ENCODE measurements at places on chromosomes 3 and 15.

DNA sequence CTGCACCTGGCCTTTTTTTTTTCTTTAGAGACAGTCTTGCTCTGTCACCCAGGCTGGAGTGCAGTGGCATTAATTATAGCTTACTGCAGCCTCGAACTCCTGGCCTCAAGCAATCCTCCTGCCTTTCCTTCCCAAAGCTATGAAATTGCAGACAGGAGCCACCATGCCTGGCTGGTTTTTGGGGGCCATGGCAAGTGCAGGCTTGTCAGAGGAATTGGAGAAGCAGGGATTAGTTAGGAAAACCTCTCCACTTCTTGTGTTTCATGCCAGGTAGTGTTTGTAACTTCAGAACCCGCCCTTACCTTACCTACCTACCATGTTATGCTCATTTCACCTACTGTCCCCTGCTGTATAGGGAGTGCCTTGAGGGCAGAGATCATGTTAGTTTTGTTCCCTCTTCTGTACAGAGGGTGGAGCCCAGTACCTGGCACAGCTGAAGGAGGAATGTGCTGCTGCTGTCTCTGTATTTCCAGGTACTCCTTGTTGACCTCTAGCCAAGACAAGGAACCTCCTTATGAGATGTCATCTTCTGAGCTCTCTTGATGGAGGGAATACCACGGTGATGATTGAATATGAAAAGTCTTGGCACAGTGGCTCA, 43.8 kb downstream of the TRAK1 start:
- no peak for DNase-seq

DNA sequence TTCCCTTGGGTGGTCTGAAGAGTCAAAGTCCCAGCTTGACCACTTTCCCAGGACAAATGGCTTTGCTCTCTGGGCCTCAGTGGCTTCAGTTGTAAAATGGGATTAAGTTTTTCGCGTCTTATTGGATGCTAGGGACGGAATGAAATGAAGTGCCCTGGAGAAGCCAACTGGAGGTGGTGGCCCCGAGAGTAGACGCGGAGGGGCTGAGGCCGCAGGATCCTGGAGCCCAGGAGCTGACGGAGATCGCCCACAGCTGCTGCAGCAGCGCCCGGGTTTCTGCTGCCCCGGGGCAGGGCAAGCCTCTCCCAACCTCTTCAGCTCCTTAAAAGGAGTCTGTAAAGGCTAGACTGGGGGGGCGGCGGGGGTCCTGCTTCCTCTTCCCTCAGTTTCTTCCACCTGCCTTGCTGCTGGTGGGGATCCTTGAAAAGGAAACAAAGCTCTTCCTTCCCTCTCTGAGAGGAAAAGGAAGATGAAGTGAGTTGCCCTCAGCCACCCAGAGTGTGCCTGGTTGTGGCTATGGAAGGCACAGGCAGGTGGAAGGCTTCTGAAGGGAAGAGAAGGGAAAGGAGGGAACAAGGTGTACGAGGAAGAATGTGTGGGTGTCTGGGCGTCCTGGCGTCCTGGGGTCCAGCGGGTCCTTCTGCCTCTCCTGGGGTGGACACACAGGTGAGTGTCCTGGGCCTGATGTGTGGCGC, 967 bp upstream of the BNC1 start:
- DNase-seq: no peak

DNA sequence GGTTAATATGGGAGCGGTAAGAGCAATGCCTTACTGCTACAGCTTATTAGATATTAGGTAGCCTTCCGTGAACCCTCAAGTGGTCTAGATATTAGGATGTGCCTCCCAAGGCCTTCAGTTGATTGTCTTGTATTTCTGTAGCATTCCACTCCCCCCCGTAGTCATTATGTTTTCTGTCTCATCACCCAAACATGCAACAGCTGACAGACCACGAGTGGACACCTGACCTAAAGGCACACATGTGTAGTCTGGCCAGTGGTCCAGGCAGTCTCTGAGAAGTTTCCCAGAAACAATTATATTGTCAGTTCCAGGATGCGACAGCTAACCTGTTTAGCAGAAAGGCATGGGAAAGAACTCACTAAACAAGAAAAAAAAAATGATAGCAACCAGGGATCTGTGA, 1000.9 kb downstream of the AGBL1 start:
- DNase-seq: no peak

DNA sequence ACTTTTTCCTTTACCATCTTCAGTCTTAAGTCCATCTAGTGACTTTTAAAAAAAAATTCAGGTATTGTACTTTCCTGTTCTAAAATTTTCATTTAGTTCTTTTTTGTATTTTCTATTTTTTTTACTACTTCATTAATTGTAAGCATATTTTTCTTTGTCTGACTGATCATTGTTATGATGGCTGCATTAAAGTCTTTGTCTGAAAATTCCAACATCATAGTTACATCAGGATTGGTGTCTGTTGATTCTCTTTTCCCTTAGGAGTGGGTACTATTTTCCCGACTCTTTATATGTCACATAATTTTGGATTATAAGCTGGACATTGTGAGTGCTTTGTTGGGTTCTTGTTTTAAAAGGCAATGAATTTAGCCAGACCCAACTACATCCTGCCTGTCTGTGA, 34.9 kb upstream of the POLR2M start:
- no peak for DNase-seq

GRCh38 chr15:86275361-86275760, 195.7 kb downstream of the AGBL1 start:
- no peak for DNase-seq

DNA sequence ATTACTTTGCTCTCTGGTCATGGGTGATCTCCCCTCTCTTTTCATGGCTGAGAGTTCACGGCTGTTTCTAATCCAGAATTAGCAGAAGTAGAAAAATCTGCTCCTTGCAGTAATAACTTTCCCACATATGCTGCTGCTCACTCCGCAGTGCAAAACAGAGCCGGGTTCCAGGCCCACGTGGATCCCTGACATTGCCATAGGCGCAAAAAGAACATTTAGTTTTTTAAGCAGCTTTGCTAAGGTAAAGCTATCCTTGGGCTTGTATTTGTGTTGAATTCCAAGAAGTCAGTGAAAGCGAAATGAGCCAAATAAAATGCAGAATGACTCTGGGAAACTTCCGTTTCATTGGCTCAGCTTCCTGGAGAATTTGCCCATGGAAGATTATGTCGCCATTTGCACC, 633.7 kb upstream of the SUCLG2 start:
- no peak for DNase-seq
